ENCODE measurements at places on chromosomes 5 and 9.

DNA sequence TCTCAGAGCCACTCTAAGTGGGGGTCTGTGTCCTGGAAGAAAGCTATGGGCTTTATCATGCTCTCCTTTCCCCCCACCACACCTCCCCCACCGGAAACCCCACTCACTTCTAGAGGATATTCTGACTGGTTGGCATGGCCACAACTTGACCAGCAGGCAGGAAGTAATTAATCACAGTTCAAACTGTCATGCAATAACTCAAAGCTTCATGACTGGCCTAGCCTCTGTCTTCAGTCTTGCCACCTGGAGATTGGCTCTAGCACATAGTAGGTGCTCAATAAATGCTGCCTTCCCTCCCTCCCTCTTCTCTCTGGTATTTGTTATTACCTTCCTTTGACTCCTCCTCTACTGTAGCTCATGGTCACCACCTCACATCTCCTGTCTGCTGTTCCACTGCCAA lies 124.7 kb downstream of the GABBR2 start:
- no peak for DNase-seq

- DNase-seq, result no peak
Measured at GRCh38 chr5:164203581-164204225, 698.3 kb downstream of the MAT2B start.

GRCh38 chr5:133359861-133360260 lies 252.5 kb downstream of the FSTL4 start:
- DNase-seq, result no peak

DNA sequence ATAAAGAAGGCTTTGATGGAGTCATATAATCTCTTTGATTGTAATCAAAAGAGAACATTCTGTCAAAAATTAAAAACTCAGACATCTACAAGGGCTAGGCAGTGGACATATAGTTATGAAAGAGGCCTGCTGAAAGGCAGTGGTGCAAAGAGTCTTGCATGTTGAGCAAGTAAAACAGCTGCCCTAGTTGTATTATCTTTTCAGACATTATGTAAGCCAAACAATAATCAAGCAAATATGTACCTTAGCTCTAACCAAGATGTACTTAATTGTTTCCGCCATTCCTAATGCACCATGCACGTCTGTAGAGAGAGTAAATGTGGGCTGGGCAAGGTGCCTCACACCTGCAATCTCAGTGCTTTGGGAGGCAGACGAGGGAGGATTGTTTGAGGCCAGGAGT lies 14.3 kb downstream of the GAPT start:
- no peak for DNase-seq

- DNase-seq, result no peak
Measured at GRCh38 chr9:132857616-132858342, 20.3 kb downstream of the AK8 start.

Data from skeletal muscle cell (primary cell).